Liver (tissue), 10 donors: ENCODE measurements at places on chromosomes 11 and 22. TPM values are rescaled to one million over a fixed set of nuclear protein-coding genes. Genes with fewer than 3 reads are reported as not detected.

DNA sequence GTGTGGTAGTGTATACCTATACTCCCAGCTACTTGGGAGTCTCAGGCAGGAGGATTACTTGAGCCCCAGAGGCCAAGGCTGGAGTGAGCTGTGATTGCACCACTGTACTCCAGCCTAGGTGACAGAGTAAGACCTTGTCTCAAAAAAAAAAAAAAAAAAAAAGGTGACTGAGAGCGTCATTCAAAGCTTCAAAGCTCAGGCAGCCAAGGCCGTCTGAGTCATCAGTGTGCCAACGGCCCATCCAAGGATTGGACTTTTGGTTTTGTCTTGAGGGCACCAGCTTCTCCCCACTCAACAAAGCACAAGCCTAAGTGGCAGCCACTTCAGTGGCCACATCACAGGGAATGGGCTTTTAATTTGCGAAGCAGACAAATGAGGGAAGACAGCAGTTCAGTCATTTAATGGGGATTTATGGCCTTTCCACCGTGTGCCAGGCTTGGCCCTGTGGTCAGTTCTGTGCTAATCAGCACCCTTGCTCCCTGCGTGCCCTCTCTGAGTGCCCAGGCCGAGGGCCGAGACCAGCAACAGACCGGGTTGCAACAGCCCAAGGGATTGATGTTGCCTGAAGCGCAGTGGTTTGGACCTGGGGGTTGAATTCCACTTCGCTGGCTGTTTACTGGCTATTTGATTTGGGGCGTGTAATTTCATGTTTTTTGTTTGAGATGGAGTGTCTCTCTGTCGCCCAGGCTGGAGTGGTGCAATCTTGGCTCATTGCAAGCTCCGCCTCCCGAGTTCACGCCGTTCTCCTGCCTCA lies 30.2 kb upstream of the CRYBB3 start:
- DNase-seq: no peak

Gene MYRF
- 6.5 TPM for total RNA-seq

GRCh38 chr11:125146232-125146631 lies 18.3 kb upstream of the PKNOX2 start:
- no peak for DNase-seq

Gene OR52E8
- total RNA-seq: not detected

- DNase-seq: no peak
Measured at GRCh38 chr22:30045494-30045887, 34.8 kb upstream of the HORMAD2 start.

GRCh38 chr22:37284805-37285355 lies 2.6 kb downstream of the CYTH4 start:
- no peak for DNase-seq

DNA sequence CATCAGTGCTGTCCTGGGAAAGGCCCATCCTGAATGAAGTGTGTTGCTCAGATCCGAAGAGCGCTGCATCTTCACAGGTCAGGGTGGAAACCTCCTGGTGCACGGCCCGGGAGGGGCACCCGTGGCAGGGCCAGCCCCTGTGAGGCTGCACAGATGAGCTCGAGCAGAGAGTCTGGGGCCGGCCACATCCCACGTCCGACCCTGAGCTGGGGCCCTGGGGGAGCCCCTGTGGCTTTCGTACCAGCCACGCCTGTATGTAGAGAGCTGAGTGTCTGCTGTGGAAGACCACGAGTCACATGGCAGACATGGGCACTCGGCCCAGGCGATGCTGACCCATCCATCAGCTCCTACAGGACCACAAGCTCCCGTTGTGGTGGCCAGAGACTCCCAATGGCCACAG lies 24.9 kb upstream of the SEPTIN5 start:
- DNase-seq: no peak

DNA sequence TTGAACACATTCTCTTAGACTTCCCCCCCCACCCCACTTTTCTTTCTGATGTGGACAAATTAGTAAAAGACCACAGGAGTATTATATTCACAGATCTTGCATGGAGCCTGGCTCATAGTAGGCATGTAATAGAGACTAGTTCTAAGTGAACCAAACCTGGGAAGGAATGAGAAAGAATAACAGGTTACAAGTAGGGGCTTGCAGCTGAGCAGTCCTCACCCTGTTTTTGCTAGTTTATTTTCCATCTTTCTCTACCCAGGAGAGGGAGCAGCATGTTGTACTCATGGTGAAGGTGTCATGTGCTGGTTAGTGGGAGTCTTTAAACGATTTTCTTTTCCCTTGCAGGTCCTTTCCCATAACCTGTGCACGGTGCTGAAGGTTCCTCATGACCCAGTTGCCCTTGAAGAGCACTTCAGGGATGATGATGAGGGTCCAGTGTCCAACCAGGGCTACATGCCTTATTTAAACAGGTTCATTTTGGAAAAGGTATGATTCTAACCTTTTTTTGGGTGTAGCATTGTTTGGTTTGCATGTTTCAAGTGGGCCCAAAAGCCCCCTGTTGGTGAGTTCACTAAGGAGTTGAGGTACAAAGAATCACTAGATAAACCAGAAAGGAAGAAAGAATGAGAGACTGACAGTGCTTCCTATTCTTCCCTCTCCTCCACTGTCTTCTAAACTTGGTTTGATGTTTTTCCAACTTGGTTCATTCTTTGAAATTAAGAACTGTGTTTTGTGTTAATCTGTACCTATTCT lies 30.1 kb downstream of the SWAP70 start:
- no peak for DNase-seq

Gene TRMU
- total RNA-seq: 14.3 TPM

Gene DGCR6
- total RNA-seq: 1.0 TPM

Gene RCOR2
- total RNA-seq: 0.19 TPM

- no peak for DNase-seq
Measured at GRCh38 chr11:86812981-86813380, 12.6 kb downstream of the PRSS23 start.

DNA sequence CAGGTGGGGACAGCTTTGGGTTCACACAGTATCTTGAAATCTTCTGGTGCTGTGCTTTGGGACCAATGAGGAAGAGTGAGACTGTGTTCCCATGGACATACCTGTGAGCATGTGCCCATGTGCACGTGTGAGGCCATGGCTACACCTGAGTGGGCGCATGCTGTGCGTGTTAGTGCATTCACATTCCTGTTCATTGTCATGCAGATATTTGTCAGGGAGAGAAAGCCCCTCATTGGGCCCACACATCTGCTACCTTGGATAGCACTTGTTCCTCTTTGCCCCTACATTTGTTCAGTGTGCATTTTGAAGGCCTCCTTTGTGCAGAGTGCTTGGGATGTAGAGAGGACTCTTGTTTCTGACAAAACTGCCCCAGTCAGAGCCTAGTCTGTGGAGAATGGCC lies 154.3 kb upstream of the E2F8 start:
- no peak for DNase-seq

GRCh38 chr11:131033151-131033651 lies 116.9 kb upstream of the SNX19 start:
- DNase-seq: no peak

DNA sequence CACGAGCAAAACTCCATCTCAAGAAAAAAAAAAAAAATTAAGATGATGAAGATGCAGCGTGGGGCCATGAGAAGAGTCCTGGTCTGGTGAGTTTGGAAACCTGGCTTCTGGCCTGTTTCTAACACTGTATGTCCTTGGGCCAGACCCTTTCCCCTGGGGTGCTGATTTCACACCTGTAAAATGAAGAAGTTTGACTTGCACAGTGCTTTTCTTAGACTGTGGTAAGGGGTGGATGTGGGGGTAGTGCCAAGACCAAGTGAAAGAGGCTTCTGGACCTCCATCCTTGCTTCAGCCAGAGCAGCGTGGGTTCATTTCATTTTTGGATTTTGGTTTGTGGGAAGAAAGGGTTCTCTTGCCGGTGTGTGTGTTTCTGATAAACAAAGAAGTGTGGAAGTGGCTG lies 42.1 kb downstream of the PTPRJ start:
- DNase-seq: no peak

GRCh38 chr11:7591987-7592386 lies 78.2 kb downstream of the PPFIBP2 start:
- DNase-seq: no peak

Gene KCNE3
- total RNA-seq: 22.9 TPM

Gene RTN4RL2
- 0.89 TPM for total RNA-seq

- DNase-seq: no peak
Measured at GRCh38 chr11:67776852-67777520, 102.6 kb upstream of the ALDH3B2 start.

DNA sequence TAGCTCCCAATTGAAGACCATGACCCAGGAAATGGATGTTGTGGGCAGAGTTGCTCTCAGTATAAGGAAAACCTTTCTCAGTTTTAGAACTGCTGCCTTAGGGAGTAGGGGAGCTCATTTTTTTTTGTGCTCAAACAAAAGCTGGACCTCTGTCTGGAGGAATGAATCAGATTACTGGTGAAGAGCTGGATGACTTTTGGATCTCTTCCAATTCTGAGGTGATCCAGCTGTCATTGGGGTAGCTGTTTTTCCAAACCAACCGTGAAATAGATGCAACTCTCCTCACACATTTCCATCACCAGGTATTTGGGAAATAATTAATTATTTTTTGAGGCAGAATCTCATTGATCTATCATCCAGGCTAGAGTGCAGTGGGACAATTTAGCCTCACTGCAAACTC lies 251.3 kb upstream of the PLET1 start:
- no peak for DNase-seq

Gene IFITM2
- total RNA-seq: 8.5 TPM

- DNase-seq: no peak
Measured at GRCh38 chr22:17272511-17272991, 53.3 kb upstream of the ADA2 start.

GRCh38 chr11:75352588-75353206 lies 1.2 kb upstream of the ARRB1 start:
- no peak for DNase-seq

Gene RAPSN
- total RNA-seq: 0.59 TPM

GRCh38 chr11:613369-613968 lies 2.3 kb downstream of the IRF7 start:
- peak; percentile 74 for DNase-seq

Gene NPAS4
- not detected for total RNA-seq

DNA sequence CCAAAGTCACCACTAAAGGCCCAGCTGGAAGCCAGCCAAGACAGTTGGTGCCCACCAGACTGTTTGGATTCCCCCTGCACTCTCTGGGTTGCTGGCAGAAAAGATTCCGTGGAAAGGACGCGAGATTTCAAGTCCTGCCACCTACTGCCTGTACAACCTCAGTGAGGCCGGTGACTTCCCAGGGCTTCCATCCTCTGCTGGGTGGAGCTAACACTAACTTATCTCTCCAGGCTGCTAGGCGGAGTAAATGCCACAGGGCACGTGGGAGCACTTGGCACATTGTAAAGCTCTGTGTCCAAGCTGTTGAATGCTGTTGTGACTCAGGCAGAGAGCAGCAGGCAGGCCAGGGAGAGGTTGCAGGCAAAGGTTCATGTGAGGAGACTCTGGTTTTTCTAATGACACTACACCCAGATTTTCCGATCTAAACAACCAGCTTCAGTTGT lies 50.9 kb upstream of the CDON start:
- no peak for DNase-seq

Gene C11orf58
- total RNA-seq: 98.9 TPM

GRCh38 chr11:72642043-72642883 lies 32.0 kb downstream of the PDE2A start:
- DNase-seq: peak; percentile 55

Gene PHF21B
- total RNA-seq: not detected

Gene SLC25A18
- 67.7 TPM for total RNA-seq

GRCh38 chr22:38298312-38299005 lies 18.8 kb downstream of the CSNK1E start:
- DNase-seq: no peak

Gene CALCA
- 14.3 TPM for total RNA-seq

GRCh38 chr11:131688048-131688693 lies 317.8 kb downstream of the NTM start:
- peak; percentile 57 for DNase-seq
